Esophagus squamous epithelium (tissue), 5 donors: ENCODE measurements at places on chromosomes 5 and 9.

DNA sequence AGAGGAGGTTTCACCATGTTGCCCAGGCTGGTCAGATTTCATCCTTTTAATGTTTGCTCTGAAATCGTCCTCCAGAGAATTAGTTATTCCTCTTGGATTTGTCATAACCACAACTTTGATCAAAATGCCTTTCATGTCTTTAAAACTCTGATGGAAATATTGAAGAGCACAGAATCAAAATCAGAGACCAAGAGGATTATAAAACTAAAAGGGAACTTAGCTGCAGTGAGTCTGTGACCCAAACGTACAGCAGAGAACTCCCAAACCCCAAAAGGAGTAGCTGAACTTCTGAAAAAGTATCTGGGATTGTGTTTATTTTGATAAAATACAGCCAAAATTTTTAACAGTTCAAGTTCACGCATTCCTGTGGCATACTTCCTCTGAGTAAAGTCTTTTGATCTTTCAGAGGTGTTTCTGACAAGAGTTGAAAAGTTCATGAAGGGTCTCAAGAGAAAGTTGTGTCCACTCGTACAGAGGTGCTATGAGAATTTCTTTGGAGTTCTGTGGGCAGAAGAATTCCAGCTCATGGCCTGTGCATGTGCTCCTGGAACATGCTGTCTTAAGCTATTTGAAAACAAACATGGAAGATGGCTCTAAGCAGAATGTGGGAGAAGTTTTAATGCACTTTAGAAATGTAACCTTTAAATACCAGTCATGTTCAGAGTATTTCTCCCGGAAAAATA is 124.0 kb downstream of the ESM1 start:
- no peak for DNase-seq

DNA sequence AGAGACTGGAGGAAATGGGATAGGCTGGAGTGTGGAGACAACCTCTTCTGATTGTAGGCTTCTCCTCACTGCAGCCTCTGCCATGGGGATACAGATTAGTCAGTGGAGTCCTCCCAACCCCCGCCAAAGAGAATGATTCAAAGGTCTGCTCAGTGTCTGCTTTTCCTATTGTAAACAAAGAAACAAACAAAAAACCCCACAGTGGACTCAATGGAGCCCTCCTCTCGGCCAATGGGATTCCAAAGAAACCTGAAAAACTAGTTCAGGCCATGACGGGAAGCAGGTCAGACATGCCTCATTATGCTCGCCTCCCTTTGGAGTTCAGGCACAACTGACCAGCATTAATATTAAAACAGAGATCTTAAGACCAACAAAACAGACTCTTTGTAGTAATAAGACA is 85.8 kb downstream of the SEC61B start:
- DNase-seq: no peak

GRCh38 chr5:165502893-165503691 is 1997.7 kb downstream of the MAT2B start:
- DNase-seq: no peak

DNA sequence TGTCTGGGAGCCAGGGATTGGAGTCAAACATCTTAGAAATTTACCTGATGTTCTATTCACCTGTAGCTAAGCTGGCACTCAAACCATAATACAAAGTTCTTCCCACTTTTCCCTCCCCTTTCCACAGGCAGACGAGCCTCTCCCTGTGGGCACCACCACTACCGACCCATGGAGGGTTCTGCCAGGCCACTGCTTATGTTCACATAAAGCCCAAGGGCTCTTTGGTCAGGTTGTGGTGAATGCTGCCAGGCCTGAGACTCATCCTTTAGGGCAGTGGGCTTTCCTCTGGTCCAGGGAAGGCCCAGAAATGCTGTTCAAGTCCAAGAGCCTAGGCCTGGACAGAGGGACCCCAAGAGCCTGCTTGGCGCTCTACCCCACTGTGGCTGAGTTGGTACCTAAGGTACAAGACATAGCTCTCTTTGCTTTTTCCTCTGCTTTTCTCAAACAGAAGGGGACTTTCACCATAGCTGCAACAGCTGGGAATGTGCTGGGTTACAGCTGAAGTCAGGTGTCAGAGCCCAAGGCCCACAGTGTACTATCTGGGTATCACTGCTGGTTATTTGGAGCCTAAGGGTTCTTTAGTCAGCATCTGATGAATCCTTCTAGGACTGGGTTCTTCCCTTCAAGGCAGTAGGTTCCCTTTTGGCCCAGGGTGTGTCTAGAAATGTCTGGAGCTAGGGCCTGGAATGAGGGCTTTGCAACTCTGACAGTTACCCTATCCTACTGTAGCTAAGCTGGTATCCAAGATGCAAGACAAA is 620.1 kb downstream of the TLE1 start:
- no peak for DNase-seq

DNA sequence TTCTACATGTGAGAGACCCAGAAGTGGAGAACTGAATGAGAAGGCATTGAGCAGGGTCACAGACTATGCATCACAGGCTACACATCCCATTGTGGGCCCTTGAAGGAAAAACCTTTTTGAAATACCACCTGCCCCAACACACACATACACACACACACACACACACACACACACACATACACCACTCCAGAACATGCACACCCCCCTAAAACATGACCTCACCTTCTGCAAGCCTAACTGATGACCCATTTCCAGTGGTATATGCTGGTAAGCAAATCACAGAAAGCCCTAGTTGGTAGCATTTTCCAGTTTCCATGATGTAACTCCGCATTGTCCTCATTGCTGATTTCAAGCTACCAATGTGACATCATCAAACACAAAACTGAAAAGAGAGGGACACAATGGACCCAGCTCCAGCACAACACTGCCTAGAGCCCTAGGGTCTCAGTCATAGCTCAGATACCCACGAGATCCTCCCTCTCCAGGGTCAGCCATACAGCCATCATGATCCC is 36.4 kb downstream of the THBS4 start:
- no peak for DNase-seq

GRCh38 chr9:34185778-34186551 is 7.1 kb downstream of the UBAP1 start:
- DNase-seq: no peak

GRCh38 chr5:139765409-139766217 is 30.0 kb upstream of the PSD2 start:
- DNase-seq: no peak

GRCh38 chr5:118875131-118875530 is 113.2 kb downstream of the DTWD2 start:
- no peak for DNase-seq

DNA sequence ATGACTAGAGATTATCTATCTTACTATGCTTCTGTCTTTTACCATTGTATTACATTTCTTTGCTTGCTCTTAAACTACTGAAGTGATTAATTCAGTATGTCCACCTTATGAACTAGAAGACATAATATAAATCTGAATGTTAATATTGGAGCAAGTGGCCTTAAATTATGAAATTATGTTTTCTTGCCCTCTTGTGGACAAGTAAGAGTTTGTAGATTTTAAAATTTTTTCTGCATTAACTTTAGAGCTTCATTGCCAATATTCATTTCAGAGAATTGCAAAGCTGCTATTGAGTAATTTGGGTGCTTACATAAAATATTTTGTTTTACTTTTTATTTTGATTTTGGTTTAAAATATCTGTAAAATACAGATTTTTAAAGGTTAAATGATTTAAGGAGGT is 55.3 kb downstream of the RANBP17 start:
- DNase-seq: no peak

DNA sequence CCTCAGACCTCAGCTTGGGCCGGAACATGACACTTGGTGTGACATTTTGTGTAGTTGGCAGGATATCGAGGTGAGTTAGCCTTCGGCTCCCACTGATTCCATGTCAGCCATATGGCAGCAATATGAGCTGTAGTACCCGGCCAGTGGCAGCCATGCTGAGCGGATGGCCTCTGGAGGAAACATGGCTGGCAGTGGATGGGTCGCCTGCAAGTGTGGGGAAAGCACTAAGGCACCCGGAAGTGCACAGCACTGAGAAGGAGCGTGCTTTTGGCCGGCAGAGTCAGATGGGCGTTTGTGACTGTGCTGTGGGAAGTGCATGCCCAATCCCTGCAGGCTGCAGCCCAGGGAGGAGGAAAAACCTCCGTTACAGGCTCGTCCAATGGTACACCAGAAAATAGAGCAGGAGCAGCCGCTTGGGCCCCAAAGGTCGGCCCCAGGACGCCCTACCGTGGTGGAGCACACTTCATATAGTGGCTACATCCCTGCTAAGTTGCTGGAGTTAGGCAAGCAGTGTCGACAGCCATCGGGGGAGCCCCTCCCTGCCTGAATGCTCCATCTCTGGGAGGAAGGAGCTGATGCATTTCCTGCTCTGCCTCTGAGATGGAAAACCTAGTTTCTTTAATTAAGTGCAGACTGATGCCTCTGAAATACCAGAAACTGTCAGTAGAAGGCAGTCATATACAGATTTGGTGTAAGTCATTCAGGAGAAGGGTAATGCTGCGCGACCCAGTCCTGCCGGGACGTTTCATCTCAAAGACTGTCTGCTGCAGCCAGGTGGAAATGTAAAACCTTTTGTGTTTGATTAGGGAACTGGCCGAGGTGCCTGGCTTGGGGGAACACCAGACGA is 2185.8 kb upstream of the ACO1 start:
- DNase-seq: no peak

DNA sequence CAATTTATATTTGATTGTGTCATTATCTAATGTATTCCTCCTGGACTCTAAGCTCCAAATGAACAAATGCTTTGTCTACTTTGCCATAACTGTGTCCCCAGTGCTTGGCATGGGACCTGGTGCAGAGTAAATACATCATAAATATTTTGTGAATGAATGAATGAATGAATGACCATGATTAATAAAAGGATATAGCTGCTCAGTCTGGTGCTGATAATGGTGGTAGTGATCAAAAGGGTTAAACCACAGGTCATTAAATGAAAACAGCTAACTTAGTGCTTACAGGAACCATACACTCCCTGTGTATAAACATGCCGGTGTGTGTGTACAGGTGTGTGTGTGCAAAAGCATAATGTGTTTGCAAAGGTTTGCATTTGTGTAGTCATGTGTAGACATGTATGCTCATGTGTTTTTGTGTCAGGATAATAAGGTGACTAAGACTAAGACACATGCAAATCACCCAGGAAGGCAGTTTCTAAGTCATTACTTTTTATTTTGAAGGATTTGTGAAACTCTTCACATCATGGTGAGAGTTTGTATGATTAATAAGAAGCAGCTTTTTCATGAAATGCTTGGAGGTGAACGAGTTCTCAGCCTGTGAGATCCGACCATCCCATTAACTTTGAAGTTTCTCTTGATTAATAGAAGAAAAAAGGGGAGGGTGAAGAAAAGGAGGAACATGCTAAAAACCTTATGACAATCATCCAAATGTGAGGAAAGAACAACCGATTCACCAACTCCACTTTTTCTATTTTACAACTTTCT is 24.6 kb downstream of the SPARC start:
- no peak for DNase-seq

- no peak for DNase-seq
These were observed 943.8 kb downstream of the NR2F1-AS1 start for GRCh38 chr5:92637247-92637646.

DNA sequence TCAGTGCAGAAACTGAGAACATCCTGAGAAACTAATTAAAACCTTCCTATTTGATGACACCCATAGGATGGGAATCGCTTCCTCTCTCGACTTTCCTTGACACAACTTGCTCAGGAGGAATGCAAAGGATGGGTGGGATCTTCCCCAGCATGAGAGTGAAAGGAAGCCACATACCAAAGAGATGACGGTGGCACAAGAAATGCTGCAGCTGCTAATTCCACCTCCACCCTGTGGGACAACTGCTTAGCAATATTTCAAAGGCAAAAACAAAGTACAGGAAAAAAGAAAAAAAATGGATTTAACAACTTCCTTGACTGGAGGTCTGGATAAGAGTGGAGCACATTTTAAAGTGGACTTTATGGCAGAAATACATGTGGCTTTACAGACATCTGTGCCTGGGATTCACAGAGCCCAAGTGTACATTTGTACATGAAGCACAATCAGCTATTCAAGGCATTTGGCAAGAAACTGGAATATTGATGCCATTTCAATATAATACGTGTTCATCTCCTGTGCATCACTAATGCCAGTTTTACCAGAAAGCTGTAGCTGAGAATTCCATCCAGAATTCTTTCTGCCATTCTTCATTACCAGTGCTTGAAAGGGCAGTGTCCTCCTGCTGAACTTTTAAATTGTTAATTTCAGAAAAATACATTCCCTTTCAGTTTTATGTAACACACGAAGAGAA is 359.2 kb upstream of the ACTBL2 start:
- DNase-seq: no peak

DNA sequence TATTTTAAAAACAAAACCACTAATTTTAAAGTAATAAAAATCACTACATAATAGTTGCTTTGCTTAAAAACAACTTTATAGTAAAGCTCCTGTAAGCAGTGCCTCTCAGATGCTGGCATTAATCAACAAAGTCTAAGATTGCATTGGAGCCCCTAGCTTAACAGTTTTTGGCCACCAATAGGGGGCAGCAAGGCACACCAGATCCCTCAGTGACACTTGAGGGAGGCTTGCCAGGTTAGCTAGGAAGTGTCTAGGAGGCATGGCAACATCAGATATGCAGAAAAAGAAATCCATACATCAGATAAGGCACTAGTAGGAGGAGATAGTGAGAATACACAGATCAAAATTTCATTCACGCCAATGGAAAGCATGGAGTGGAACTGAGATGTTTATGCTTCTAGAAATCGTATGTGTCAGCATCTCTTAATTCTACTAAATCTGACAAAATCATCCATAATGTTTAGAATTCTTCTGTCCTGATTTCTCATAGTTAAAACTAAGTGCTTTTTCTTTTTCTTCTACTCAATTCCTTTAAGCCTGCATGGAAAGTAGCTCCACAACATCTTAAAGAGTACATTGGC is 73.6 kb upstream of the PAM start:
- DNase-seq: no peak

DNA sequence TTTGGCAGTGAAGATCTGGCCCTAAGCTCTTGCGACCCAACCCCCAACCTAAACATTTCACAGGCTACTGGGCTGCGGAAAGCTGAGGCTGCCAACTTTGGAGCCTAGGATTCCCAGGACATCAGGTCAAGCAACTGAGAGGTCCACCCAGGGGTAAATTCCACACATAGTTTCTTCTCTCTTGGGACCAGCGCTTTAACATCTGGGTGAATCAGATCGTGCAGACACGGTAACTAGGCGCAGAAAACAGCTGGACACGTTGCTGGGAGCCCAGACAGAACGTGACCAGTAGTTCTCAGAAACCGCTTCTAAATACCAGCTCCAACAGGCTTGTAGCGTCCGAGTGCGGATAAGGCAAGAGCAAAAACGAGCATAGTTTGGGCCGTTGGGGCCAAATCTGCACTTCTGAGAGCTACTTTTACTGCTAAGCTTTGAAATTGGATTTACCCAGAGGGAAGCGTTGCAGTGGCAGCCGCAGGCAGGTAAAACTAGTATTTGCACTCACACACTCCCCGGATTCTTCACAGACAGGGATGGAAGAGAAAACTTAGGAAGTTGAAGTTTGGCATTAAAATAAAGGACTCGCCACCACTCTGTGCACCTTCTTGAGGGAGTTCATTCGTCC is 11.8 kb downstream of the ITGA1 start:
- no peak for DNase-seq

- no peak for DNase-seq
These were observed 418.1 kb upstream of the KLF4 start for GRCh38 chr9:107907715-107908114.

- no peak for DNase-seq
These were observed 19.5 kb upstream of the ALDH1B1 start for GRCh38 chr9:38372762-38373619.

GRCh38 chr9:23120630-23121029 is 674.0 kb downstream of the DMRTA1 start:
- no peak for DNase-seq
